ENCODE measurements at places on chromosomes 16 and 17.

- DNase-seq = no peak
These were observed 268.8 kb downstream of the SEC14L1 start for GRCh38 chr17:77409282-77410161.

DNA sequence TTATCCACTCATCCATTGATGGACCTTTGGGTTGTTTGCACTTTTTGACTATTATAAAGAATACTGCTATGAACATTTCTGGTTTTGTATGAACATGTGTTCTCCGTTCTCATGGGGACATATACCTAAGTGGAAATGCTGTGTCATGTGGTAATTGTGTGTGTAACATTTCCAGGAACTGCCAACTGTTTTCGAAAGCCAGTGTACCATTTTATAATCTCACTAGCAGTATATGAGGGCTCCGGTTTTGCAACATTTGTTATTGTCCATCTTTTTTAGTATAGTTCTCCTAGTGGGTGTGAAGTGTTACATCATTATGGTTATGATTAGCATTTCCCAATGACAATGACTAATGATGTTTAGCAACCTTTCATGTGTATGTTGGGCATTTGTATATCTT, 5.1 kb upstream of the TRIM25 start:
- DNase-seq = peak; percentile 40

DNA sequence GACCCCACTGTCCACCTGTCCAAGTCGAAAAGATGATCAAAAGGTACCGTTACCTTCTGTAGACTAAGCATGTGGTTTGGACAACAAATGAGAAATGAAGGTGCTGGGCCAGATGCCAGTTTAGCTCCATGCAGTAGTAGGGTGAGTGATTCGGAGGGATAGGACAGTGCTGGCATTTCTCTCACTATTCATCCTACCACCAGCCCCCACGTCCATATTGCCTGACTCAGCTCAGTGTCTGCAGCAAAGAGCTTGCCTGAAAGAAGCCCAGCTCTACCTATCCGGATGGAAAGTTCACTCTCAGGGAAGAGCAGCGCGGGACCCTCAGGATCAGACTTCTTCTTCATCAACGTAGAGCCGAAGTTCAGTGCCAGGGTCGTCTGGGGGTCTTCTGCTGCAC, 145.0 kb downstream of the SLC39A11 start:
- DNase-seq = no peak

DNA sequence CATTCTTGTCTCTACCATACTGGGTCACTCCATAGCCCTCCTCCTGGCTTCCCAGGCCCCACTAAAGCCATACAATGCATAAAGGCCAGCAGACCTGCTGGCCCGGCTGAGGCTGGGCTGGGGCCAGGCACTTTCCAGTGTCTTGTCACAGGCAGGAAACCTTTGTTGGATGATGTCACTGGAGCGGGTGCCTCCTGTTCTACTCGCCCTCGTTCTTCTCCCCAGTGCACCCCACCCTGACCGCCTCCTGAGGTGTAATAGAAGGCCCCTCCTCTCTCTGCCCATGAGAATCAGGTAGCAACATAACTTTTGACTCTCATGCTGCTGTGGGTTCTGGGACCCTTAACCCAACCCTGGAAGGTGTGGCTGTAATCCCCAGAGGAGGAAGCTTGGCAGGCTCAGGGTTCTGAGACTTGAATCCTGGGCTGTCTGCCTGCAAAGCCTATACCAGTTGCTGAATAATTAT, 54.2 kb upstream of the IL34 start:
- DNase-seq = no peak

DNA sequence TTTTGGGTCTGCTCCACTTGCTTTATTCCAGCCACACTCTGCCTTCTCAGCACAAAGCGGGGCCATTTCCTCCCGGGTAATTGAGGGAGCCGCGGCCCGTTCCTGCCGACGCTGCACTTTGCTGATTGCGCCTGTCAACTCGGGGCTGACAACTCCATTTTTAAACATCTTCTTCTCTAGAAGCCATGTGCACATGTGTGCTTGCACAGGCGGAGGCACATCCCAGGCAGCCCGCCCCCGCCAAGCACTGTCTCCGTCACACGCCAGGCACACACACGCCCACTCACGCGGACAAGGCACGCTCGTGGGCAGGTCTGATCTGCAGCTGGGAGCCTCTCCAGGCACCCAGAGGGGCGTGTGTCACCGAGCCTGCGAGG, 63.2 kb downstream of the ENGASE start:
- no peak for DNase-seq

DNA sequence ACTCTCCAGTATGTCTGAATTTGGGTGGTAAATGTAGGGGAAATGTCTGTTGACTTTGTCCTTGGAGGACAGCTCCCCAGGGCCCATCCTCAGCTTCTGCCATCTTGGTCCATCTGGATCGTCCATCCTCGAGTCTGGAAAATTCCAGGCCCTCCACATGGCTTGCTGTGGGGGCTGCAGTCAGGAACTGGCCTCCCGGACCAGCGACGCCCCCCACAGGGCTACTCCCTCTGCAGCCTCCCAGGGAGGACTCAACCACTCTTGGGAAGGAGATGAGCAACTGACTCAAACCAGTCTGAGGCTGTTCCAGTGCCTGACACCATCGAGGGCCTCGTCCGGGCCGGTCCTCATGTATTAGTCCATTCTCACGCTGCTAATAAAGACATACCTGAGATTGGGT, 5.5 kb upstream of the ZG16B start:
- no peak for DNase-seq

GRCh38 chr17:43767053-43767712, 8.6 kb upstream of the SOST start:
- no peak for DNase-seq

GRCh38 chr16:50215680-50216079, 50.7 kb upstream of the ADCY7 start:
- DNase-seq = no peak

GRCh38 chr17:57781386-57782061, 36.4 kb upstream of the CCDC182 start:
- DNase-seq = no peak

GRCh38 chr16:72639494-72639893, 408.4 kb downstream of the ZFHX3 start:
- DNase-seq = no peak

DNA sequence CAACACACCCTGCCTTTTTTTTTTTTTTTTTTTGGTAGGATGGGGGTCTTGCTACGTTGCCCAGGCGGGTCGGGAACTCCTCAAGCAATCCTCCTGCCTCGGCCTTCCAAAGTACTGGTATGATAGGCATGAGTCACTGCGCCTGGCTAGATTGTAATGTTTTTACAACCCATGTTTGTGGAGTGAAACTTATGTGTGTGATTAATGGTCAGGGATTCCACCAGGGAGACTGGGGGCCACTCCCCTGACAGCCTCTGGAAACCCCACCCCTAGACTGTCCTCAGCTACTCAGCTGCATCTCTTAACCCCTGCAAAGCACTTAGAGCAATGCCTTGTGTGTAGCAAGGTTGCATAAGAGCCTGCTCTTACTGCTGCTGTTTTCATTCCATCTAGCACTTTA, 220.5 kb downstream of the PARN start:
- no peak for DNase-seq

DNA sequence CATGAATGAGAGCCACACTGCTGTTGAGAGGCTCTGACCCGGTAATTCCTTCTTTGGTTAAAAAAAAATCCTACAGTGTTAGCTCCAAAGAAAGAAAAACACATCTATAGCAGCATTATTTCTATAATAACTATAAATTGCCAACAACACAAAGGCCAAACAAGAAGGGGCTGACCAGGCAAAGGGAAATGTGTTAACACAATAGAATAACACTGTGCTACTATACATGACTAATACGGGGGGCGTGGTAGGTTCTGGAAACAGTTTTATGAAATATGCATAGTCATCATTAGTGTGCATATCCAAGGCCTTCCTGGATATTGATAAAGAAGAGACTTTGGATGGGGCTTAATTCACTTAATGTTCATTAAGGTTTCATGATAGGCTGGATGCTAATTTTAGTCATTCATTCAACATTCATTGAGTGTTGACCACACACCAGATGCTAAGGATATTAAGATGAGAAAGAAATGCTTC, 50.0 kb upstream of the CCL1 start:
- no peak for DNase-seq

DNA sequence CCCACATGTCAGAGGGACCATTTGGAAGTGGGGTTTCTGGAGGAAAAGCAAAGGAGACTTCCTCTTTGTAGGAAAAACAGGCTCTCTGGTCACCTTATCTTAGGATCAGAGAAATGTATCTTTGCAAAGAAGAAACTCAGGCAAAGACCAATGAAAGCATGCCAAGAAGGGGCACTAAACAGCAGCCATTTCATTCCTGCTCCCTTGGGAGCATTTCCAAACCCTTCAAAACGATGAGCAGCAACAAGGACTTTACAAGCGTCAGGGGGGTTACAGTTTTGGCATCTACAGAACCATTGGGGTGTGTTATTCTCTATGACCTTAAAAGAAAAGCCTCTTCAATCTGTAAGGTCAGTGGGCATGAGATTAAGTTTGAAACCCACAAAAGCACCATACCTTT, 122.8 kb downstream of the SMG6 start:
- DNase-seq = no peak

GRCh38 chr17:8622191-8622590, 8.3 kb downstream of the MYH10 start:
- peak; percentile 70 for DNase-seq

DNA sequence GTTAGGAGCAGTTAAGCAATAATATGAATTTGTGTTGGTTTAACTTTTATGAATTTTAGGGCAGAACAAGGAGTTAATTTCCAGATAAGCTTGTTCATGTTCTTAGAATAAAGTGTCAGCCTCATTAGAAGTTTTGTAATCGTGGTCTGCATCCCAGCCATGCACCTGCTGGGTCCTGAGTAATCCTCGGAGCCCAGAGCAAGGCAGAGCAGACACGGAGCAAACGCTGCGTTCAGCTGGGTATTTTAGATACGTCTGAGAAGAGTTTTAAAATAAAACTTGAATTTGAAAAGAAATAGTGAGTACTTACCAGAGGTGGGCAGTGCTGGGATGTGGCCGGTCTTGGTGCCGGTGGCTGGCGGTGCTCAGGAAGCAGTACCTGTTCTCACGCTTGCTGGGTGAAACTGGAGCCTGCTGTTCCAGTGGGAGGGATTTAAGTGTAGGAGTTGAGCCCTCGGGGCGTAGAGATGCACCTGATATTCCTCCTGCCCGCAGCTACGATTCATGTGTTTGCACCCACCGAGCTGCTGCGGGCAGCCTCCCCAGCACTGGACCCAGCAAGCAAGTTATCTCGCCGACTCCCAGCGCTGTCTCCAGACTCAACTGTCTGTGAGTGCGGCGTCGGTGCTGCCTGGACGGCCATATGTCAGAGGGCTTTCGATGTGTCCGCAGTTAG, at the start of gene ZNF750:
Gene ZNF750, minus strand, starts transcription at position 406 of the 676 bp plus-strand sequence. CDS start 7,568 bp downstream, outside the sequence.
- DNase-seq = no peak

- DNase-seq = no peak
These were observed 39.0 kb downstream of the GRB2 start for GRCh38 chr17:75366432-75366831.
